IMR-90 (cell line): ENCODE measurements at places on chromosomes 5 and 9. TPM values are rescaled to one million over a fixed set of nuclear protein-coding genes. Genes with fewer than 3 reads are reported as not detected.

DNA sequence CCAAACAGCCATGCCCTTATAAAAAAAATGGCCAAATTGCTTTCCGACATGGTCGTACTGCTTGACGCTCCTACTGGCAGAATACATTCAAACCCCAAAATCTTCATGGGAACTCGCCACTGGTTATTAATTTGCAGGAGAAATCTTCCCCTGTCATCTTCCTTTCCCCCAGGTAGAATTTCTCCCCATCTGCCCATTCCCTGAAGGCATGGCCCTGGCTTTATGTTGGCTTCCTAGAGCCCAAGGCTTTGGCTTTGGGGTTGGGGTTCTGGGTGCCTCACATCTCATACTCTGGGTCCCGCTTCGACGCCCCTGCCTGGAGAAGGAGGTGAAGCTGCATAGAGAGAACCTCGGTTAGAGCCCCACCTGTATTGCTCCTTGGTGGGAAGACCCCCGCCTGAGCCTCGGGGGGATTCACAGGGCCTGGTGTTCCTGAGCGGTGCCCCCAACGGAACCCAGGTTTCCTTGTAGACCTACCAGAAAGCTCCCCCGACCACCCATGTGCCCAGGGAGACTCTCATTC, 8.6 kb upstream of the FIBCD1 start:
- no peak for DNase-seq

DNA sequence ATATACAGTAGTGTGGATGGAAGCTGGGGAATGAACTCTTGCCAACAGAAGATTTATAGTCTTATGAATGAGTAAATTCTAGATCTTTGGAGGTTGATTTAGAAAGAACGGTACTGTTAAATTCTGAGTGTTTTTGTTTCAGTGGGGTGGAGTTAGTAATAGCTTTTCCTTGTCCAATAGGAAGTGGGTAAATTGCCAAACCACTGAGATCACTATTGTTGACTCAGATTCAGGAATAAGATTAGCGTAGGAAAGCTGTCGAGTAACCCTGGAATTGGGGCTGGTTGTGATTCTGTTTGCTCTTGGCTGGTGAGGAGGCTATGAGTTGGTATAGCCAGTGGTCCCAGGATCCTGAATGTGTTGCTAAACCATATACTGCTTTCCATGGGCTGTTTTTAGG, 155.6 kb downstream of the ARHGAP26 start:
- DNase-seq = peak; percentile 91

DNA sequence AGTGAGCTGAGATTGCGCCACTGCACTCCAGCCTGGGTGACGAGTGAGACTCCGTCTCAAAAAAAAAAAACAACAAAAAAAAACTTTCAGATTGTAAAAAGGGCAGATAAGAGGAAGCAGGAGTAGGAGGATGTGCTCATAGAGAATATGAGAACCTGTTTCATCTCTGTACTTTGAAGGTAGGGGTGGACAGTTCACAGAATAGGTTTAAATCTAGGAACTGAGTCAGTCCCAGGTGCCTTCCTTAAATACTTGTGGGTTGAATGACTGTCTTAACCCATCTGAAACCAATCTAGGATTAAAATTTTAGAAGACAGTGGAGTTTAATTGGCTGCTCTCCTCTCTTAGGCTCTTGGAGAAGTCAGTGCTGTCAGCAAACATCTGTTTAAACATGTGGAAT, 12.4 kb downstream of the POLK start:
- no peak for DNase-seq

DNA sequence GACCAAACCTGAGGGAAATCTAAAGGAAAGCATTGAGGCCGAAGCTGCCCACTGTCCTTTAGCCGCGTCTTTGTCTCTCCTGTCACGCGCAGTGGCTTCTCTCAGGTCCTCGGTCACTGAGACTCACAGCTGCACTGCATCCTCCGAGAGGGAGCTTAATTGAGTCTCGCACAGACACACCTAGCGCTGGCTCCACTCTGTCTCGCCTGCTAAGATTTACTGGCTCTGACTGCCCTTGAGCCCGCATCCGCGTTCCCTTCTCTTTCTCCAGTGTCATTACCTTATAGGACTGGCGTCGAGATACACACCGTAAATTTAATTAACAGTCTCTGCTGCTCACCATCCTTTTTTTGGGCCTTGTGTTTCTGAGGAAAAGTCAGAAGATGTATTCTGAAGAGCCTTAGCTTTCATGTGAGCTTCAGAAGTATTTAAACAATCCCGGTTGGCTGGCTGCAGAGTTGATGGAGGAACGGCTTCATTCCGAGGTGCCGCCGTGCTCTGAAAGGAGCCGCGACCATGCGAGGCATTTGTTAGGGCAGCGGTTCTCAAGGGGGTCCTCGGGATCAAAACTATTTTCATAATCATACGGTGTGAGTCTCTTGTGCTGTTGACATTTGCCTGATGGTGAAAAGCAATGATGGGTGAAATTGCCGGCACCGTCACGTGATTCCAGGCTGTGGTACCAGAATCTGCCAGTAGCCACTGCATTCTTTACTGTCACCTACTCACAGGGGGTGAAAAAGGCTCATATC, 58.3 kb downstream of the GPR107 start:
- no peak for DNase-seq

DNA sequence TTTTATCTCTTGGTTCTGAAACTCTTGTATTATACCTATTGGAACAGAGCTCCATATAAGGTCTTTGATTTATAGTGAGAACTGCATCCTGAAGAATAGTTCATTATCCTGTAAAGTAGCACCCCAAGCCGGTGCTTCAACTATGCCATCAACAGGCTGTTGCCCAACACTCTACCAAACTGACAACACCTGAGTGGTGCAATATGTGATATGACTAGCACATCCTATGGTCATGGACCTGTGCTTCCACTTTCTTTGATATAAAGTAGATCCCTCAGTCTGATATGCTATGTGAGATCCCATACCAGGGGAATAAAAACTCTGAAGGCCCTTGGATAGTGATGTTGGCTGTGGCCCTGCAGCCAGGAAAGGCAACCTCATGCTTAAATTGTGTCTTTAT, 15.8 kb downstream of the CSF2 start:
- DNase-seq = no peak

PCDHB5 gene
- total RNA-seq = 0.18 and 0.28 TPM in 2 replicates

DNA sequence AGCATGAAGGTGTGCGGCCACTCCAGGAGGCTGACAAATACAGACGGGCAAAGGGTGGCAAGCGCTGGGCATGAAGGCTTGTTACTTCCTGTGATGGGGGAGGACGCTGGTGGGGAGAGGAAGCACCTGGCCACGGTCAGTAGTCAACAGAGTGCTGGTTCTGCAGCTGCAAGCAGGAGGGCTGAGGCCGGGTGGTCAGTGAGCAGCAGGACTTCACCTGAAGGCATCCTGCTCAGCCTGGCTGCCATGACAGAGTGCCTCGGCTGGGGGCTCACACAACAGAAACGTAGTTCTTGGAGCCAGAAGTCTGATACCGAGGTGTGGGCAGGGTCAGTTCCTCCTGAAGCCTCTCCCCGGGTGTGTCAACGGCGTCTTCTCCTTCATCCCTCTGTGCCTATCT, 118.6 kb upstream of the IRX4 start:
- DNase-seq = no peak

WNK2 gene
- total RNA-seq = not detected in 2 replicates

GRCh38 chr9:136028760-136029470, 66.2 kb downstream of the NACC2 start:
- DNase-seq = no peak

GRCh38 chr9:87771316-87772006, 45.5 kb downstream of the CTSL start:
- no peak for DNase-seq

PCDHGB7 gene
- total RNA-seq = 5.8 and 6.3 TPM in 2 replicates

GRCh38 chr5:76689321-76690036, 26.4 kb upstream of the F2R start:
- peak; percentile 96 for DNase-seq

GRCh38 chr5:111461255-111461671, 51.1 kb downstream of the STARD4 start:
- peak; percentile 25 for DNase-seq

- peak; percentile 1 for DNase-seq
Observed at GRCh38 chr9:80485420-80486250, 913.9 kb downstream of the TLE4 start.

CDC20B gene
- not detected in 2 replicates for total RNA-seq

ANKRD33B gene
- 2.5 and 2.8 TPM in 2 replicates for total RNA-seq

IL9 gene
- total RNA-seq = not detected in 2 replicates

HSPB3 gene
- total RNA-seq = 0.54 TPM in 1 of 2 replicates, not detected in the other

PPP1R26 gene
- 3.8 and 4.4 TPM in 2 replicates for total RNA-seq

DNA sequence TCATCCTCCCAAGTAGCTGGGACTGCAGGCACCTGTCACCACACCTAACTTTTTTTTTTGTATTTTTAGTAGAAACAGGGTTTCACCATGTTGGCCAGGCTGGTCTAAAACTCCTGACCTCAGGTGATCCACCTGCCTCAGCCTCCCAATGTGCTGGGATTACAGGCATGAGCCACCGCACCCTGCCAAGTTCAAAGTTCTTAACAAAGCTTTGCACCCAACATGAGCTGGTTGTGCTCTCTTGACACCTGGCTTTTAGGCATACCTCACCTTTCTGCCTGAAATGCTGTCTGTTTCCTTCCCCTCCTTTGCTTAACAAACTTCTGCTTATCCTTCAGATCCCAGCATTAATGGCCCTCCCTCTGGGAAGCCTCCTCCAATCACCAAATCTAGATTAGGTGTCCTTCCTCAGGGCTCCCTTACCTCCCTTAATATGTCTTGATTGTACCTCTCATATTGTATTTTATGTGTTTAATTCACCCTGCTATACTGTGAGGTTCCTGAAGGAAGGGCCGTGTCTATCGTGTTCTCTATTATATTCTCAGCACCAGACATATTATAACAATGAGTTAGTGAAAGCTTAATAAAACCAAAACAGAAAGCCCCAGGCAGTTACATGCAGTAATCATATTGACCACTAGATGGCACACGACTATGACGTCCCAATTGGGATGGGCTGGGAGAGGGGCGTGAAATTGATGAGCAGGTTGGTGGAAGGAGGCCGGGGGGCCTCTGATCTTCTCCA, 62.9 kb upstream of the PPARGC1B start:
- peak; percentile 7 for DNase-seq

GRCh38 chr5:139726248-139726647, 69.4 kb upstream of the PSD2 start:
- no peak for DNase-seq

GRCh38 chr9:81224166-81225081, 464.9 kb downstream of the TLE1 start:
- peak; percentile 33 for DNase-seq

TMEM141 gene
- 37.2 and 39.1 TPM in 2 replicates for total RNA-seq

DNA sequence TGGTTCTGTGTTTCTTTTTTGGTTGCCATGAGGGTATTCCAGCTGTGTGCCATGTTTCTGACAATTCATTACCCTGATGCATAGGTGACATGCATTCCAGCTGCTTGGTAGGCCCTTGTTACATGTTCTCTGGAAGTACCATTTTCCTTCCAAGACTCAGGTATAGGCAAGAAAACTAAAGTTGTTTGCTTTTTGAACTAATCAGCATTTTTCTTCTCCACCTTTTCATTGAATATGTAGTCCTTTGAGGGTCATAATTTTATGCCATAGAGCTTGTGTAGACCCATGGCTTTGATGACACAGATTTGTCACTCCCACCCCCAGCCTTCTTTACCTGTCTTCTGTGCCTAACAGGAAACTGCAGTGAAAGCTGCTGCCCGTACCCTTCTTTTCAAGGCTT, 339.2 kb downstream of the MED10 start:
- DNase-seq = no peak

- DNase-seq = no peak
Observed at GRCh38 chr5:15506897-15507296, 6.9 kb downstream of the FBXL7 start.

DNA sequence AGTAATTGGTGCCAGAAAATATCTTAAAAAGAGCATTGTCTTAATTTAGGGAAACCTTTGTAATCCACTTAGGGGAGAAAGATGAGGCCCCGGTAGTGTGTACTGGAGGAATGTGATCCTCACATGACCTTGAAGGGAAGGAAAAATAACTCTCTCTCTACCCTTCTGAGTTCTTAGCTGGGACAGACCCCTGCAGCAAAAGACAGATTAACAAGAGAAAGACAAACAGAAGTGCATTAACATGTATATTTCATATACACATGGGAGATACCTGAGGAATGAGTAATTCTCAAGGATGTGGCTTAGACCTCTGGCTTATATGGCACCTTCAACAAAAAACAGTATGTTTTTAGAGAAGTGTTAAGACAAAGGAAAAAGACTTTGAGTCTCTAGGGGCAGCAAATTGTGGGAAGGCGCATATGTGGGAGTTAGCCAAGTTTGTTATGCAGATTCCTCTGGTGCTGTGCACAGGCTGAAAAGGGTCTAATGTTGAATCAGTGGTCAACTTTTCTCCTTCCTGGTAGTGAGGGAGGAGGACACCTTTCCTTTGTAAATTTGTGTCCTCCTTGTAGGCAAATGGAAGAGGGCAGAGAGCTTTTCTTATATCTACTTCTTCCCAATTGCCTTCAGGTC, 138.8 kb downstream of the LRRC70 start:
- no peak for DNase-seq

GRCh38 chr5:63963080-63963735, 963 bp upstream of the HTR1A start:
- peak; percentile 52 for DNase-seq

GRCh38 chr9:110977259-110977709, 61.0 kb downstream of the LPAR1 start:
- DNase-seq = peak; percentile 91

DNA sequence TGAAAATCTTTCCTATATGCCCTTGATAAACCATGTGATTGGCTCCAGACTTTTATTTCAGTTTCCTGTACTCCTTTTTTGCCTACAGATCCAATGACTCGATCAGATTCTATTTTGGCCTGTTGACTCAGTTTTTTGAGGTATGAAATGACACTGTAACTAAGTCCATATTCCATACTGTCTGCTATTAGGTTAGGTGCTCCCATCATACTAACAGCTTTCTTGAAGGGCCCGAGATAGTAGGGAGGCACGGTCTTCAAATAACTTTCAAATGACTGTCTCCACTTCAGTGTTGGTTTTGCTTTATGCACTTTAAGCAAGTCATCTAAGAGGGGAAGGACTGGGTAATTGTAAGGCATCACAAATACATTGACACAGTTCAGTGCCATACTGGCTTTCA, 295.4 kb upstream of the DAB2 start:
- DNase-seq = peak; percentile 34

- DNase-seq = no peak
Observed at GRCh38 chr5:170478306-170478705, 25.5 kb upstream of the KCNIP1 start.

PLEKHG4B gene
- 1.1 TPM in 2 replicates for total RNA-seq

NEUROG1 gene
- total RNA-seq = not detected in 2 replicates

PCDHGA2 gene
- 3.3 and 3.4 TPM in 2 replicates for total RNA-seq

ADAMTS6 gene
- total RNA-seq = 160 and 173 TPM in 2 replicates
